ENCODE measurements at places on chromosomes 11 and 22. TPM values are rescaled to one million over a fixed set of nuclear protein-coding genes. Genes with fewer than 3 reads are reported as not detected.

The PIH1D2 gene
- total RNA-seq: 2.2 TPM

The GRIA4 gene
- total RNA-seq: not detected

The PDGFD gene
- total RNA-seq: 0.39 TPM

The FAM181B gene
- not detected for total RNA-seq

The APOA4 gene
- not detected for total RNA-seq

The CARD18 gene
- total RNA-seq: not detected

The MMP27 gene
- total RNA-seq: not detected

The TENM4 gene
- 5.9 TPM for total RNA-seq

The MALAT1 gene
- 5,567 TPM for total RNA-seq

The GAL3ST1 gene
- not detected for total RNA-seq

The OR6T1 gene
- not detected for total RNA-seq

The OR52I2 gene
- total RNA-seq: not detected

The MYEOV gene
- total RNA-seq: 23.9 TPM

The OR10D3 gene
- not detected for total RNA-seq

The FAM180B gene
- total RNA-seq: not detected

All from subcutaneous preadipocyte (primary cell).